ENCODE measurements at places on chromosomes 12 and 14.

DNA sequence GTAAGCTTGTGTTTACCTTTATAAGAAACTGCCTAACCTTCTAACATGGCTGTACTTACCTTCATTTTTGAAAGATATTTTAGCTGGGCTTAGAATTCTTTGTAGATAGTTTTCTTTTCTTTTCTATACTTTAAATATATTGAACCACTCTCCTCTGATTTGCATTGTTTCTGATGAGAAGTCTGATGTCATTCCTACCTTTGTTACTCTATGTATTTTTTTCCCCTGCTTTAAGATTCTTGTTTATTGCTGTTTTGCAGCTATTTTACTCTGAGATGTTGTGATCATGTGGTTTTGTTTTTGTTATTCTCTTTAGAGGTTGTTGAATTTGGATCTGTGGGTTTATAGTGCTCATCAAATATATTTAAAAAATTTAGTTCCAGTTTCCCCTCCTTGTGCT, 31.8 kb downstream of the CNOT2 start:
- no peak for DNase-seq

DNA sequence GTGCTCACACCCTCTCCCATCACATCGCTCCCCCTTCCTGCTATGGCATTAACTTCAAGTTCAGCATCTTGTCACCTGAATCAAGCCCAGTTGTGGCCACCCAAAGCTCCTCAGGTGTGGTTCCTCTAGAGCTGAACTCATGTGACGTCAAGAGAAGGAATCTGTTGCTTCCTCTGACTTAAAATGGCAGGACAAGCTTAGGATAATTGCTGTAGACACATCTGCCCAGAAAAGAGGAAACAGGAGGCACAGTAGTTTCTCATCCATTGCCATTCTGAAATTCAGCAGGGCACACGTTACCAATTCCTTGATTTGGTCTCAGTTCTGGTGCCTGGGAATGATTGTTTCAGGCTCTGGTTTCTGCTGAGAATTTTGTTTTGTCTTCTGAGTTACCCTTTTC, 52.1 kb downstream of the RCOR1 start:
- no peak for DNase-seq

- no peak for DNase-seq
These were observed 257.7 kb downstream of the BTG1 start for GRCh38 chr12:91887957-91888356.

DNA sequence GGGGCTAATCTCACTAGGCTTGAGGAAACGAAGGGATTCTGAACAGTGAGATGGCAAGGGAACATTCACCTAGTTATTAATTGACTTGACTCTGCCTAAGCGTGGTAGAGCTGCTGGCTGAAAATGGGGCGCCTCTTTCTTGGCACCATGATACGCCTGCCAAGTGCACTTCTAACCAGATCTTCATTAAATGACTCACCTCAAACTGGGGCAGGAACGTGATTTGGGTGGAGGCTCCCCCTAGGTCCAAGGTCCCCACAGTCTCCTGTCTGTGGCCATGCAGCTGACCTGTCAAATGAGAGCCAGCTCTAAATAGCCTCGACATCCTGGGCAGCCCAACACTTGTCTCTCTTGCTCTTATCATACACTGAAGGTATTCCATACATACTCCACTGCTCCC, 26.0 kb downstream of the COQ6 start:
- DNase-seq: no peak

DNA sequence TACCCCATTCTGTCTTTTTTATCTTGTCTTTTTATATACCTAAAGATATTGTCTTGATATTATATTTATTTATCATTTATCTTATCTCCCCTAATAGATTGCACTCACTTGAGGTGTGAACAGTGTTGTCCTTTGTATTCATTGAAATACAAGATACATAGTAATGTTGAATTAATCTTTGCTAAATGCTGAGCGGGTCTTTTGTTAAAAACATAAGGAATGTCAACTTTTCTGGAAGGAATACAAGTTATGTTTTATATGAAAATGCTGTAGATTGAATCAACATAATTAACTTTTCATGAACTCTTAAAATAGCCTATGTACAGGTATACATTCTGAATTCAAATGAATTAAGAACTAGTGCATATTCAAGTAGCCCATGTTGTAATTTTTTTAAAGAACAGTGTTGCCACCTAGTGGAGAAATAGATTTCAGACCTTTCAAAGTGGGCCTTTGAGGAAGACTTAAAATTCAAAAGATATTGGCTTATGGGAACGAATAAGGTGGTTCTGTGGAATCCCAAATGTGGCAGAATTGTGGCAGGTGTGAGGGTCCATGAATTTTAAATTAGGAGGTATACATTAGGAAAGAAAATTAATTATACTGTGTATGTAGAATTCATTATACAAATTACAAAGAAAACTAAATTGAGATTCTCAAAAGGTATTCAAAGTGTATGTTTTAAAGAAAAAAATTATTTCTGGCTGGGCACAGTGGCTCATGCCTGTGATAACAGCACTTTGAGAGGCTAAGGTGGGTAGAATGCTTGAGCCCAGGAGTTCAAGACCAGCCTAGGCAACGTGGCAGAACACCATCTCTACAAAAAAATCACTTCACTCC, 19.1 kb downstream of the BBOF1 start:
- DNase-seq: no peak

- DNase-seq: no peak
These were observed 179.6 kb downstream of the SLC35F4 start for GRCh38 chr14:57686304-57686703.

GRCh38 chr12:104576187-104576778, 119.5 kb downstream of the CHST11 start:
- no peak for DNase-seq

DNA sequence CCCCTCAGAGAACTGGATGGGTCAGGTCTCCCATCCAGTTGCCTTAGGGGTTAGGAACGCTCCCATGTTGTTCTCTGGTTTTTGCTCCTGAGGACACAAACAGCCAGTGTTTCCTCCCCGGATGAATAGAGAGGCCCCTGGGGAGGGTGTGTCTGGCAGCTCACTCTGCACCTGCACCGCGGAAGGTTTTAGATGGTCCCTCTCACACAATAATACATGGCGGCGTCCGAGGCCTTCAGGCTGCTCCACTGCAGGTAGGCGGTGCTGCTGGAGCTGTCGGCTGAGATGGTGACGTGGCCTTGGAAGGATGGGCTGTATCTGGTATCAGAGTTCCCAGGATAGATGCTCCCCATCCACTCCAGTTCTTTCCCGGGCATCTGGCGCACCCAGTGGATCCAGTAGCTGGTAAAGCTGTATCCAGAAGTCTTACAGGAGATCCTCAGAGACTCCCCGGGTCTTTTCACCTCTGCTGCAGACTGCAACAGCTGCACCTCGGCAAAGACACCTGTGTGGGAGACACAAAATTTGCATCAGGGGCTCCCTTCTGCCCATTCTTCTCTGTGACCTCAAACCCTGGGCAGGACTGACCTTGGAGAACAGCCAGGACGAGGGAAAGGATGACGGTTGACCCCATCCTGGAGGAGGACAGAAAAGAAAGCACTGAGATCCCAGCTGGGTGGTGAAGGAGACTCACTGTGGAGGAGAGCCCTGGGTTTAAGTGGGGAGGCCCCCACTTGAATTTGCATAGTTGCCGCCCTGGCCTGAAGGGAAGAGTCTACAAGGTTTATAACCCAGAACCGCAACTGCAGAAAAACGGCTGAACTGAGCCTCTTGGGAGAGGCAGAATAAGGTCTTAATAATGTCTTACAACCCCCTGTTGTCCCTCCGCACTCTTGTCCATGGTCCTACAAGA, 1324.8 kb downstream of the TMEM121 start:
- no peak for DNase-seq

DNA sequence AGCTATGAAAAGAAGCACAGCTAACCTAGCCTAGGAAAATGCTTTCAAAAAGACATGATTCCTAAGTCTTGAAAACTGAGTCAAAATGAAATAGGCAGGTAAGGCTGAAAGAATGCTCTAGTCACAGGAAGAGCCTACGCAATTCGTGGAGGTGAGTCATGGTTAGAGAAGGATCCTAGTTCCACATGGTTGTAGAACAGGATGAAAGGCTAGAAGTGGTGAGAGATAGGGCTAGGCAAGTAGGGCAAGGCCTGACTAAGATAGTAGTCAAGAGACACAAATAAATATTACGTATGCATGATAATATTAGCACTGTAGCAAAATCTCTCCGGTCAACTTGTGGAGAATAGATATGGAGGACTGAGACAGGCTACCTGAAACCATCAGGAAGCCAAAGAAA, 47.2 kb downstream of the PLCZ1 start:
- no peak for DNase-seq

DNA sequence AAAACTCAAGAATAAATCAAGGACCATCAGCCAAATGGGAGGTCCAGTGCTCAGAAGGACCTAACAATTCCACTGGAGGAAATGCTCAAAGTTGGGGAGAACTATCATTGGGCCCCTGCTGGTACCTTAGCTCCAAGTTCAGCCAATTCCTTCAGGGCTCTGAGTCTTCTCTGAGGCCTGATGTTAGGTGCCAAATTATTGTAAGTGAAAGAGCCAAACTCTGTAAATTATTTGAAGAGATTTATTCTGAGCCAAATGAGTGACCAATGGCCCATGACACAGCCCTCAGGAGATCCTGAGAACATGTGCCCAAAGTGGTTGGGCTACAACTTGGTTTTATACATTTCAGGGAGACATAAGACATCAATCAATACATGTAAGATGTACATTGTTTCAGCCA, 8.2 kb upstream of the TMEM263 start:
- no peak for DNase-seq

DNA sequence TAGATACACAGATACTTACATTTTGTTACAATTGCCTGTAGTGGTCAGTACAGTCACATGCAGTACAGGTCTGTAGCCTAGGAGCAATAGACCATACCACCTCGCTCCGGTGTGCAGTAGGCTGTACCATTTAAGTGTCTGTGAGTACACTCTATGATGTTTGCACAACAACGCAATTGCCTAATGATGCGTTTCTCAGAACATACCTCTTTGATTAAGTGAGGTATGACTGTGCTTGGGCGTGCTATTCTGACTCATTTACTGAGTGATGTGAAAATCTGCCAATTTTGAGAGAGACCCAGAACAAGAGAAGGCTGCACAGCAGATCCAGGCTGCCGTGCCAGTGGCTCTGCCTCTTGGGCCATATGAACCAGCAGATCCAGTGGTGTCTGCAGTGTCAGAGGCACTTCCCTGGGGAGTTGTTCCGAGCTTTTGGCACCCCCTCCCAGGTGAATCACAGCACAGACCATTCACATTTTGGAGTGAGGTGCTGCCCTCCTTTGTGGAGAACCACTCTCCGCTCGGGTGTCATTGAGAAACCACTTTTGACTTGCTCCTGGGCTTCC, 20.4 kb downstream of the DLK1 start:
- peak; percentile 14 for DNase-seq

- no peak for DNase-seq
These were observed 3.4 kb downstream of the PLEKHG3 start for GRCh38 chr14:64707661-64708060.

GRCh38 chr14:35046751-35047536, 872 bp downstream of the FAM177A1 start:
- no peak for DNase-seq
